ENCODE measurements at places on chromosomes 2 and 18. TPM values are rescaled to one million over a fixed set of nuclear protein-coding genes. Genes with fewer than 3 reads are reported as not detected.

Gene CD207
- total RNA-seq: not detected

DNA sequence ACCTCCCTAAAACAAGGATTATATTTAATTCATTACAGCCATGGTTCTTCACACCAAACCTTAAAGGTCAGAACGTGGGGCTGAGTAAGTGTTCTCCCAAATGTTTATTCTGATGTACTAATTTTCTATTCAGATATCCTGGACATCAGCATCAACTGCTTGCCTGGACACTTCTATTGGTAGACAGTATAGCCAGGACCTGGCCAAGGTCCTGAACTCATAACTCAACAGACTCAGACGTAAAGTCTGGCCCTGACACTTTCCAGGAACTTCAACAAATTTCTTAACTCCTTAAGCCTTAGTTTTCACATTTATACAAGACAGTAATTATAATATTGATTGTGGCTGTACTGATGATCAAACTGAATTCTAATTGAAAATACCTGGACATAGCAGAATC is 89.1 kb downstream of the AKAIN1 start:
- no peaks in the 10 kb centered on the region for H3K27me3 ChIP-seq
- no peak overlapping the region for H3K4me3 ChIP-seq
- no peak overlapping the region for H3K27ac ChIP-seq
- H3K36me3 ChIP-seq: no peaks in the 10 kb centered on the region
- H3K4me1 ChIP-seq: no peaks in the 10 kb centered on the region
- DNase-seq: no peak

- H3K4me3 ChIP-seq: no peak overlapping the region
- no peaks in the 10 kb centered on the region for H3K36me3 ChIP-seq
- no peaks in the 10 kb centered on the region for H3K4me1 ChIP-seq
- H3K27me3 ChIP-seq: no peaks in the 10 kb centered on the region
- DNase-seq: no peak
Observed at GRCh38 chr18:70221156-70221914, 15.8 kb upstream of the RTTN start.

DNA sequence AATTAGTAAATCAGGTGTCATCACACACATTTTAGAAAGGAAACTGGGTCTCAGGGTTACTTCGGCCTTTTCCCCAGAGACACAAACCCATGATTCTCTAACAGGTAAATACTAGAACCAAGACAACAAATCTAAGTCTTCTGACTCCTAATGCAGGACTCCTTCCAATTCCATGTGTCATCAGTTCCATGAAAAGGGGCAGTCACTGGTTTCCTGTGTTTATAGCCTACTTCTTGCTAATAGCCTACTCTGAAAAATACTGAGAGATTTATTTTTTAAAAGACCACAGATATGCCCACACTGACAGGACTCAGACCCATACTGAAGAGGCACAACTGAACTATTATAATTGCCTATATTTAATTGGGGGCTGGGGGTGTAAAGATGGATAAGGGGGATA is 33.0 kb downstream of the RAB1A start:
- H3K4me1 ChIP-seq: no peaks in the 10 kb centered on the region
- H3K36me3 ChIP-seq: no peaks in the 10 kb centered on the region
- no peaks in the 10 kb centered on the region for H3K27me3 ChIP-seq
- no peak for DNase-seq
- no peak overlapping the region for H3K27ac ChIP-seq
- no peak overlapping the region for H3K4me3 ChIP-seq

DNA sequence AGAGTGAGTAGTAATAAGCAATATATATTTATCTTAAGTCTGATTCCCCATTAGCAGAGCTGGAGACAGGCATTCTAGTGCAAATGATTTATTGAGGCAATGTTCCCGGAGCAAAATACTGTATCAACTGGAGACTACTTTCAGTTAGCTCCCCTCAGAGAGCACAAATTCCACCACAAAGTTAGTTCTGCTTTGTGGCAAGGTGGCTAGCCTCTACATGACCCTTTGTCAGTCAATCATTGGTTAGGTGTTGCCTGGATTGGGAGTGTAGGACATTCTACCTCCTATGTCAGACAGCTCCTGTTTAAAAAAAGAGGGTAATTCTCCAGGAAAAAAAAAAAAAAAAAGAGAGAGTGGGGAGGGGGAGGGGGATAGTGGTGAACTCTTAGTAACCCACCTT is 402.2 kb downstream of the NR4A2 start:
- H3K27ac ChIP-seq: no peak overlapping the region
- H3K4me3 ChIP-seq: no peak overlapping the region
- no peaks in the 10 kb centered on the region for H3K4me1 ChIP-seq
- no peaks in the 10 kb centered on the region for H3K27me3 ChIP-seq
- DNase-seq: no peak

DNA sequence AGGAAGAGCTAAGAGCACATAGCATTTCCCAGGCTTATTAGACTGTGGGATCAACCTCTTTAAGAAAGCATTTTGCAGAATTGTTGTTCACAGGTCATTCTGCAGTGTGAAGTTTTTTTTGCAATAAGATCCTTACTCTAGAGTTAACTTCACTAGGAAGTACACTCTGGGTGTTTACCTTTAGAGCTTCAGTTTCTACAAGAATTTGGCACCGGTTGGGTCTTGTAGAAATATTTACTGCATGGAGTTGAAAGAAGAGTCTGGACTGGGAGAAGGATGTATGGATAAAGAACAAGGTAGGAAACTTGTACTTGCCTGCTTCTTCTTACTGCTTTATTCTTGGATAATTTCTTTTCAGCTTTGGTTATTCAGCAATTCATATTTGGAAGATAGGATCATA is 944.9 kb upstream of the GYPC start:
- no peak overlapping the region for H3K27ac ChIP-seq
- no peaks in the 10 kb centered on the region for H3K4me1 ChIP-seq
- no peak for DNase-seq
- H3K36me3 ChIP-seq: no peaks in the 10 kb centered on the region
- no peaks in the 10 kb centered on the region for H3K27me3 ChIP-seq

DNA sequence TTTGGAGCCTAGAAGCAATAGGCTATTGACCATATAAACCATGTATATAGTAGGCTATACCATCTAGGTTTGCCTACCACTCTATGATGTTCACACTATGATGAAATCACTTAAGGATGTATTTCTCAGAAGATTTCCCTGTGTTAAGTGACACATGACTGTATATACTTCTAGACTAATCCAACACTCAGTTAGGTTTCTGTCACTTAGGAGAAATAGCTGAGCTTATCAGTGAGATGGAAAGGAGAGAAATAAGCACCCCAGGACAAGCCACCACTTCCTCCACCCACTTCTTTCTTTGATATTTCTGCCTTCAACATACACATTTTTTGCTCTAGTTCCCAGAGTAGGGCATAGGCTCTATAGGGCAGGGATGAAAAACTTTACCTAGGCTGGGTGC is 7.8 kb downstream of the PECR start:
- no peaks in the 10 kb centered on the region for H3K27me3 ChIP-seq
- DNase-seq: no peak
- H3K4me1 ChIP-seq: peaks cover 80% of the 10 kb centered on the region
- H3K36me3 ChIP-seq: no peaks in the 10 kb centered on the region
- H3K4me3 ChIP-seq: no peak overlapping the region
- no peak overlapping the region for H3K27ac ChIP-seq

Measured in right lobe of liver (tissue), 6 donors.